NCI-H2029 treated with DMSO at 0.1 percent for 48 hours (cell line): ENCODE measurements at places on chromosomes 5 and 9.

- no peak for DNase-seq
Measured at GRCh38 chr5:7415587-7416535, 19.9 kb downstream of the ADCY2 start.

- DNase-seq = no peak
Measured at GRCh38 chr9:86801246-86801645, 146.1 kb downstream of the GAS1 start.

DNA sequence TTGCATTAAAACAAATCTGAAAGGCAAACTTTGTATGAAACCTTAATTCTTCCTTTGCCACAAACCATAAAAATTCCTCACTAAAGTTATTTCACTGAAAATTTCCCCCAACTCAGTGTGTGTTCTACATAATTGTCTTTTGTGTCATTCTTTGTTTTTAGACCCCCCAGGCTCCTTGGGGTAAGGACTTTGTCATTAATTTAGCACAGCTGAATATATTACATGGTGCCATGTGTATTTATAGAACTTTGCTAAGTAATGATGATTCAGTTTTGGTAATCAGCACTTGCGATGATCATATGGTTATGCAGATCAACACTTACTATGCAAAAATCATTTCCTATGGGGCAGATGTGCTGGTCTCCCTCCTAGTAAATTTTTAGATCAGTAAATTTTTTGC, 712.1 kb upstream of the MEF2C start:
- DNase-seq = no peak

- no peak for DNase-seq
Measured at GRCh38 chr5:172110260-172110815, 77.7 kb downstream of the STK10 start.

DNA sequence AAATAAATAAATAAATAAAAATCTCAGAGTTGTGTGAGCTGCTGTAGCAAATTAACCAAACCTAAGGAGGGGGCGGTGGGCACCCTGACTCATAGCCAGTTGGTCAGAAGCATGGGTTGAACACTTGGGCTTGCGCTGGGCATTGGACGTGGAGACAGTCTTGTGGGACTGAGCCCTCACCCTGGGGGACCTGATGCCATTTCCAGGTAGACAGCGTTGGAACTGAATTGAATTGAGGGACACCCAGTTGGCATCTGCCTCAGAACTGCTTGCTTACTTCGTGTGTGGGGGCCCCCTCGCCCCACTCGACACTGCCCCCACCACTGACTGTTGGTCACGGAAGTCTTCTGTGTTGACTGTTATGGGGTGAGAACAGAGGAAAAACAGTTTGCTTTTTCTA, 19.0 kb upstream of the TBC1D9B start:
- no peak for DNase-seq

DNA sequence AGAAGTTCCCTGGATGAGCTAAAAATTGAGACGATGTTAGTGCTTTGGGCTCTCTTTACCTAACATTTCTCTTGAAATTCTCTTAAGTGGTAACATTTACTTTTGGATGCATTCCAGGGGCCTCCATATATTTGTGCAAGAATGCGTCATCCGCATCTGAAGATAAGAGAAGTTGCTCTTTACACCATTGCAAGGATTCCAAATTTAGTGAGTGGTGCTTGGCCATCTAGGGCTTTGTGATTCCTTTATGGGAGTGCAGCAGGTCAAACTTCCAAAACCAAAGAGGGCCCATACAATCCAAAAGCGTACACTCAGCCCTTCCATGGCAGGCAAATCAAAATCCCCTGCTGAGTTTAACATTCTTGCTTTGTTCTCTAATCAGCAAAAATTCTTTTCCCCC, 102.0 kb upstream of the DMAC1 start:
- DNase-seq = no peak

DNA sequence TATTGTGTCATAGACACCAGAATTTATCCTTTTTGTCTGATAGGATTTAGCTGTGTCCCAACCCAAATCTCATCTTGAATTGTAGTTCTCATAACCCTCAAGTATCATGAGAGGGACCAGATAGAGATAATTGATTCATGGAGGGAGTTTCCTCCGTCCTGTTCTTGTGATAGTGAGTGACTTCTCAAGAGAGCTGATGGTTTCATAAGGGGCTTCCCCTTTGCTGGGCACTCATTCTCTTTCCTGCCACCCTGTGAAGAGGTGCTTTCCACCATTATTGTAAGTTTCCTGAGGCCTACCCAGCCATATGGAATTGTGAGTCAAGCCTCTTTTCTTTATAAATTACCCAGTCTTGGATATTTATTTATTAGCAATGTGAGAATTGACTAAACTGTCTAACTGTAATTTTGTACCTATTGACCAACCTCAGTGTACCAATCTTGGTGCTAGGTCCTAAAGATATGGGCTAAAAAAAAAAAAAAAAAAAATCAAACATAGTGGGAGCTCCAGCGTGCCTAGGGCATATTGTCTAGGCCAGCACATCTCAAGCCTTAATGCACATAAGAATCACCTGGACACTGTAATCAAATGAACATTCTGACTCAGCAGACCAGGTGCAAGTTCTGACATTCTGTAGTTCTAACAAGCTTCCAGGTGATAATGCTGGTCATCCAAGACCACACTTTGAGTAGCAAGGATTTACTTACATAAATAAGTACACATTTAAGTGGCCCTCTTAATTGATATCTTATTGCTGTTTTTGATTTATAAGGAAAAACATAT, 30.5 kb downstream of the ST8SIA4 start:
- no peak for DNase-seq

DNA sequence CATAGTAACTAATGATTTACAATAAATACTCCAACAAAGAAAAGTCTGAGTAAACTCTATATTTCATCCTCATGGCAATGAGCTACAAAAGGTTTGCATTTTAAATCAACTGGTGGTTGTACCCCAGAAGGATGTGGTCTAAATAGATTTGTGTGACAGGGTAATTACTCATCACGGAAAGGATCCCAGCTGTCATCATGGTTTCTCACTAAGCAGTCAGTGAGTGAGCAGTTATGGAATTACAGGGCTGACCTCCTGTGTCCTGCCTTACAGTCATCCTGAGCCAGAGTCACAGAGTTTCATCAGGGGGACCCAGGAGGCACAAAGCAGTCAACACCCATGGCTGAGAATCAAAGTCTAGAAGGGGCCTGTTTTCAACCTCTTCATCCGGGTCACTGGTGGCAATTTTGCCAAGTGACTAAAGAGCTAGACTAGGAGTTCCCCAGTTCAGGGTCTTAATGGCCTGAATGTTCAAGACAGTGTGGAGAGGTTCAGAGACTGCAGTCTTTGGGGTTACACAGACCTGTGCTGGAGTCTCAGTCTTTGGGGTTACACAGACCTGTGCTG, 210.7 kb upstream of the SLC24A2 start:
- no peak for DNase-seq

DNA sequence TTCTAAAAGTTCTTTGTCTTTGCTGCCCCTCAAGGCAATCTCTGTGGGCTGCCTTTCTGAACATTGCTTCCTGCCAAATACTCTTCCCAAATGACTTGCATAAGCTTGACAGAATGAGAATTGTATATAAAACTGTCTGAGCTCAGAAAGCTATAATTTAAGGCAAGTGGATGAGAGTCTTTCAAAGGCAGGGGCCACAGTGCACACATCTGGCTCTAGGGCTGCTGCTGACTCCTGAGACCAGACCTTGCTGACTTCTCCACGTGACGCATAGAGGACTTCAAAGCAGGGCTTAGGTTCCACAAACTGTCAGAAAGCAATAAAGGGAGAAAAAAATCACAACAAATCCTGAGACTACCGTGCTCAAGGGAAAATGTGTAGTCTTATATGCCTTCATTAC, 79.4 kb upstream of the DIRAS2 start:
- DNase-seq = no peak

GRCh38 chr9:99158629-99159028, 53.7 kb downstream of the TGFBR1 start:
- no peak for DNase-seq
